ENCODE measurements at places on chromosomes 11 and 22.

DNA sequence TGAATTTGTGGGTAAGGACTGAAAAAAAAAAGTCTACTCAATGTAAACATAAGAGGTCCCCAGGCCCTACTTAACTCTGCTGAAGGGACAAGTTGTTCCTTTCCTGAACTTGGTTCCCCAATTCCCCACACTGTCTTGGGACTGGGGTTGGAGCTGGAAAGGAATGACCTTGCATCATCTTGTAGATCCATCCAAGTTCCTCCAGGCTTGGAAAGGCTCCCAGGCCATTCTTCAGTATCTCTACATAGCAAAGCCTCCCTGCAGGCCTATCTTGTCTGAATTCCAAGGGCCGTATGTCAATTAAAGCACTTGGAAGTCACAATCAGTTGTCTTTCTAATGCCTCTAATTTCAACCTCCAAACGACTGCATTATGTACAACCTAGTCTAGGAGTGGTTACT lies 361.2 kb downstream of the TMEM135 start:
- DNase-seq, result no peak

DNA sequence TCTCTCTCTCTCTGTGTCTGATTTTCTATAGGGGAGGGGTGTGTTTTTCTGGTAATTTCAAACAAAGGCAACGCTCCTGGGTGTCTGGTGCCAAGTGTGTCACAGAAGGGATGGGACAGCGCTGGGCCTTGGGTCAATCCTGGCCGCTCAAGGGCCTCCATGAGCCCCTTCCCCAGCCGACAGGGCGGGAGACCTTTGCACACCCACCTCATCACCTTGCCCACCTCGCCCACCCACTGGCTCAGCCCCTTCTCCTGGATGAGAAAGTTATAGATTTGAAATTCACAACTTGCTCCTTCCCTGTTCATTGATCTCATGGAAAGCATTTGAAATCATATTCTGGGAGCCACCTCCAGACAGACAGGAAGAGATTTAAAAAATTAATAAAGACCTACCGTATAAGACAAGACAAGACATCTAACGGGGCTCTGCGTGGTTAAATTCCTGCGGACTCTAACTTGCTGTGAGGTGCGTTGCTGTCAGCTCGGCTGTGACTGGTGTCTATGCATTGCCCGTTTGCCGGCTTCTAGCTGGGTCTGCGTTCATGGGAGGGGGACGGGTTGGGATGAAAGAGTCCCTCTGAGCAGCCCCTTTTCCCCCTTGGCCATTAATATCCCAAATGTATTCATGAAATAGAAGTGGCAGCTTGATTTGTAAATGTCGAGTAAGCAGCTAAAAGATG lies 27.0 kb downstream of the MPPED1 start:
- no peak for DNase-seq

- DNase-seq, result no peak
These were observed 15.7 kb upstream of the ADSL start for GRCh38 chr22:40330615-40331014.

DNA sequence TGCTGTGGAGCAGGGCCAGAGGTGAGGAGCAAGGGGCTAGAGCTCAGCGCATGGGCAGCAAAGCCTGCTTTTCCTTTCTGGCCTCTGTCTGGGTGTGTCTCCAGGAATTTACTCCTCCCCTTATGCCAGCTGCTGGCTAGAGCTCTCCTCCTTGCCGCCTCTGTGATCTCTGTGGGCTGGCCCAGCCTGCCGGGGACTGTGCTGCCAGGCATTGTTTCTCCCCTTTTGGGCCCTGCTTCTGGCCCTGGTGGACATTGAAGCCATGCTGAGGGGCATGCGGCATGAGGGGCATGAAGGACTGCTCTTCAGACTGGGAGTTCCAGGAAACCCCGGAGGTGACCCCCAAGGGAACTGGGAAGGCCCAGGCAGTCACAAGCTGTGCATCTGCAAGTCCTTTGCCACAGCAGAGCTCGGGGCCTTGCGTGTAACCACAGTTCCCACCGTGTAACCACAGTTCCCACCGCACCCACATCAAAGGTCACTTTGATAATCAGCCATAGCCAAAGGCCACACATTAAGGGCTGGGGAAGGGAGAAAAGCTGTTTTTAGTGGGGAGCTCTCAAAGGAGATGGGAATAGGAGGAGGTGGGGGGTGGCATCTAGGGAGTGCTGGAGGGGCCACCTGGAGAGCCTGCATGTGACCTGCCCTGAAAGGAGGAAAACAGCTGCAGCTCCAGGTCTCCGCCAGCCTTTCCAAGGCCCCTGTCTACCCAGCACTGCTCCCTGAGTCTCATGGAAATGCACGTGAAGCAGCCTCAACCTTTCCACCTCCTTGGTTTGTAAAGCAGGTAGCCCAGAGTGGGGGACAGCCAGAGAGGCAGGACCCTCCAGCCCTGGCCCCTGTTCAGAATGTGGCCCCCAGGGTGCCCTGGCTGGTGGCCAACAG lies 62.3 kb downstream of the PPFIBP2 start:
- DNase-seq, result no peak

GRCh38 chr22:46649141-46650077 lies 29.2 kb downstream of the GRAMD4 start:
- DNase-seq, result no peak

DNA sequence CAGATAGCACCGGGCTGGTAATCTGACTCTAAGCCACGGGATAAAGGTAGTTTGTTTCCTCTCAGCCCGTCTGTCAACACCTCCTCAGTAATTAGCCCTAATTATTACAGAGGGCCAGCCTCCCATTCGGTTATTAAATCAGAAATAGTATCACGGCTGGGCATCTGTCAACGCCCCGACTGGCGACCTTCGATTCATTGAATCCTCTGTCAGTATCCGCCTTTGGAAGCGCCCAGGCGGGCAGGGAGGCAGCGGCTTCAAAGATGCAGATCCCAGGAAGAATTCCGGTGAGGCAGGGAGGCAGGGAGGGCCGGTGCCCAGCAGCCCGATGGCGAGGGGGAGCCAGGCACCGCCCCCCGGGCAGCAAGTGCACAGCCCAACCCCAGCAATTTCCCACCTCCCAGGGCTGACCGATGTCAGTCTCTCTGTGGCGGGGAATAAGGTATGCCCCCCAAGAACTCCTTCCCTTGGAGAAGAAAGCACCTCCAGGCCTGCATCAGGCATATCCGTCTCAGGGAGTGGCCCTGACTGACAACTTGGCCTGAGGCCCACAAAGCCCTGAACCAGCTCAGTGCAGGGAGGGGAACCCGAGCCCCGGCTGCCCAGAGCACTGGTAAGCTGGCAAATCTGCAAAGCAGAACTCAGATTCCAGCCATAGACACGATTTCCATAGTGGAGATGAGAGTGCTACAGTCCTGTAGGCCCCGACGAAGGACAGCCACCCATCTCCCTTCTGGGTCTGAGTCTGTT lies 11.4 kb downstream of the GNB1L start:
- DNase-seq, result no peak

DNA sequence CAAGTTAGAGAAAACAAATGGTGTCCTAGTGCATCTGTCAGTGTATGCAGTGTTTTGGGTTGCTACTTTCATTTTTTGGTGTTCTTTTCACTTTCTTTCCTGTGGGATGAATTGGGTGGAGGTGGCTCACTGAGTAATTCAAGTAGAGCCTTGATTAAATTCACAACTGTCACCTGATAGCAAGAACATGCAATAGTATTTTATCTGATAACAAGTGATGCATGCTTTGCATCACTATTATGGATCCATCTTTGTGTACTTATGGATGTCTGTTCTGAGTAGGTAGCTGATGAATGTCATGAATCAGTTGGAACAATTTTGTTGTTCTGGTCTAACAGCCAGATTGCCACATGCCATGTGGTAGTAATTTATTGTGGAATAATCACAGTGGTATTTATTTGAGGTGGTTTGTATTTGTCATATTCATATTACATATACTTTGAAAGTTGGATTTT lies 87.5 kb downstream of the DDX10 start:
- no peak for DNase-seq

- DNase-seq, result peak; percentile 16
These were observed 43.2 kb downstream of the PANX1 start for GRCh38 chr11:94171693-94172440.

- no peak for DNase-seq
These were observed 64.3 kb upstream of the ZC3H12C start for GRCh38 chr11:110028921-110029320.

DNA sequence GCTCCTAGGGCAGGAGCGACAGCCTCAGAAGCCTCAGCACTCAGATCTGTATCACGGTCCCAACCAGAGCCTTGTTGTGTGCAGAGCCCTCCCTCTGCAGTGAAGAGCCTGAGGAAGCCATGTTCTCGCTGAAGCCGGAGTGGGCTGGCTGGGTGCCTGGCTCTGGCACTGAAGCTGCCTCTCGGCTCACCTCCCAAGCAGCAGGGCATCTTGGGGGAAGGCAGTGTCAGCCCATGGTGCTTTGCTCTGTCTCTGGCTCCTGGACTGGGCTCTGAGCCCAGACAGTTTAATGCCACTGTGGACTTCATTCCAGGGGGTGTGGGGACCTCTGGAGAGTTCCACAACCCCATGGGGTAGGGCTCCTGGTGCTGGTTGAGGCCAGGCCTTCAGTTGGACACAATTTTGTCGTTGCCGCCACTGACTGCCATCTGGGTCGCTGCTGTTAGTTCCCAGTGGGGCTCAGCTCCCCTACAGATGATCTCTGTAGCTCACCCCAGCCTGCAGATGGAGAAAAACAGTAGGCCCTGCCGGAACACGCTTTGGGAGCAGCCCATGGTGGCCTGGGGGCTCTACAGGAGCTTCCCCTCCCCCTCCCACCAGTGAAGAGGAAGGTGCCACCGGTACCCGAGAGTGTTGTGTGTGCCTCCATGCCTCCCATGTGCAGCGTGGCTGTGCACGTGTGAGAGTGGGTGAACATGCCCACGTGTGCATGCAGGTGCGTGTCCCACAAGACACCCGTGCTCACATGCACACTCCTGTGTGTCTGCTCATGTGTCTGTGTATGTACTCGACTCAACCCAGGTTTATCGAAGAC lies 86.5 kb upstream of the B3GAT1 start:
- no peak for DNase-seq

DNA sequence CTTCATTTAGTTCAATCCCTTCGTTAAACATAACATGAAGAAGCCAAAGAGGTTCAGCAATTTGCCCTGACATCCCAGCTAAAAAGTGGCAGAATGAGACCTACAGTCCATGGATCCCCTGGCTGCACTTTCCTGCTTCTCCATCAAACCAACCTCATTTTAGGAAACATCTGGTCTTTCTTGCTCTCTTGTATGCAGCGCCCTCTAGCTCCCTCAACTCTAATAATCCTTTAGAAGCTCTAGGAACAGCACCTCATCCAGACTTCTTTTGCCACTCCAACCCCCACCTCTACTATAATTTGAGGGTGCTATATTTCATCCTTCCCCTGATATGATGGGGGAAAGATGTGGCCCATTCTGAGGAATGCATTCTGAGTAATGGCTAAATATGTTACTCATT lies 7.4 kb downstream of the CNTF start:
- DNase-seq, result peak; percentile 19

- no peak for DNase-seq
These were observed 23.2 kb downstream of the MEI1 start for GRCh38 chr22:41722496-41722895.

DNA sequence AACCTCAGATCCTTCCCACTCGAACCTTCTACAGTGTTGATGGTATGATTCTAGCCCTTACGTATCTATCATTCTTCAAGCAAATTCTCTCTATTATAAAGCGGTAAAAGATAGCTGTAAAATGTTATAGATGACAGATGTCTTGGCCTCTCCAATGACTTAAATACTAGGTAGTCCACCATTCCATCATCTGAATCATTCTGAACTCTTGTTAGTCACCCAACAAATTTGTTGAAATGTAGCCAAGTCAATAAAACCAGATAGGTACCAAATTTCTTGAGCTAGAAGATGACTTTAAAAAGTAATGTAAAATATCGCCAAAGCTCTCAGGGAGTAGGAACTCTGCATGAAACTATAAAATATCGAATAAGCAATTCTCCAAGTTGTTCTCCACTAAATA lies 32.6 kb upstream of the PICALM start:
- DNase-seq, result no peak
